Stimulated activated CD8-positive, alpha-beta memory T cell treated with anti-CD3 and anti-CD28 coated beads, Interleukin-7, amount 100 ng/mL, for 1 hour (primary cell): ENCODE measurements at places on chromosomes 6 and 20.

DNA sequence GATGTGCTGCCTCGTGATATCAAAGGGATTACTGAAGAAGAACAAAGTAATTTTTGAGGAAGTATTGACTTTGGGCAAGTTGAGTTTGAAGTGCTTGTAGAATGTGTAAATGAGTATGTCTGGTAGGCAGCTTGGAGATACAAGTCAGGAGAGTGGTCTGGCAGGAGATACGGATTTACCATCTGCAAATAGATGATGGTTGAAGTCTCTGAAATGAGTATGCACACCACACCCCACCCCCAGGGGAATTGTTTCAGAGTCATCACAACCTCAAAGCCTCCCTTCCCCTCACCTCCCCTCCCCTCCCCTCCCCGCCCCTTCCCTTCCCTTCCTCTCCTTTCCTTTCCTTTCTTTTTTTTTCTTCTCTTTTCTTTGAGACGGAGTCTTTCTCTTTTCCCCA lies 16.4 kb upstream of the MCUR1 start:
- no peak for DNase-seq

DNA sequence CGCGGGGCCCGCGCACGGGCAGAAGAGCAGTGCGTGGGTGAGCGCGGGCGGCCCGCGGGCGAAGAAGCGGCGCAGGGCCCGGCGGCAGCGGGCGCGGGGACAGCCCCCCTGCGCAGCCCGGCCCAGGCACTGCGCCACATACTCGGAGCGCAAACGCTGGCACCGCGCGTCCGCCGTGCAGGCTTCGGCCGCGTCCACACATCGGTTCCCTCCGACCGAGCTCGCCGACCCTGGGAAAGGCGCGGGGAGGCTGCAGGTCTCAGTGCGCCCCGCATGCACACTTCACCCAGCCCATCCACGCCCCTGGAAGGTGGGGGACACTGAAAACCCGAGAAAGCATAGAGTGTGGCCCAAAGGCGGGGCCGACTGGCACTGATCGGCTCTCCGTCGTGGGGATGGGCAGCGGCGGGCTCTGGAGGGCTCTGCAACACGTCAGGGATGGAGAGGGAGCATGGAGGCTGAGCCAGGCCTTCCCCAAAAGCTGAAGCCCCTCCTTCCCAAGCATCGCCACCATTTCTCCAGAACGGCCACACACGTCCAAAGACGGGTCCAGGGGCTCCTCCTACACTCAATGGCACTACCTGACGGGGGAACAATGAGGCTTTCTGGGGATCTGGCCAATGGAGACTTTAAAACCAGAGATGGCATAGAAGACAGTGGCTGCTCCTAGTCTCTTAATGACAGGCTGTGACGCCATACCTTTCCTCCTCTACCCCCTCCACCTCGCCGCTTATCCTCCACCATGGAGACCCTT lies 2.0 kb downstream of the GFRA4 start:
- DNase-seq: no peak

DNA sequence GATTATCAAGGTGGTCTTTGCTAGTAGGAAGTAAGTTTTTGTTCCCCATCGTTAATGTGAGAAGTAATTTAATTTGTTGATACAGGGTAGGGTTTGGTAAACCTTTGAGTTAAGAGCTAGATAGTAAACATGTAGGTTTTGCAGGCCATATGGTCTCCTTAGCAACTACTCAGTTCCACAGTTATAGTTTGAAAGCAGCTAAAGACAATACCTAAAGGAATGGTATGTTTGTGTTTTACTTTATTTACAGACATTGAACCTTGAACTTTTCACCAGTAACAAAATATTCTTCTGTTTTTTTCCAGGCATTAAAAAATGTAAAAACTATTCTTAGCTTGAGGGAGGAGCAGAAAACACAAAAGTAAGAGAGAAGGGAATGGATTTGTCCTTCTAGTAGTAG lies 1.7 kb downstream of the CAP2 start:
- DNase-seq: no peak

DNA sequence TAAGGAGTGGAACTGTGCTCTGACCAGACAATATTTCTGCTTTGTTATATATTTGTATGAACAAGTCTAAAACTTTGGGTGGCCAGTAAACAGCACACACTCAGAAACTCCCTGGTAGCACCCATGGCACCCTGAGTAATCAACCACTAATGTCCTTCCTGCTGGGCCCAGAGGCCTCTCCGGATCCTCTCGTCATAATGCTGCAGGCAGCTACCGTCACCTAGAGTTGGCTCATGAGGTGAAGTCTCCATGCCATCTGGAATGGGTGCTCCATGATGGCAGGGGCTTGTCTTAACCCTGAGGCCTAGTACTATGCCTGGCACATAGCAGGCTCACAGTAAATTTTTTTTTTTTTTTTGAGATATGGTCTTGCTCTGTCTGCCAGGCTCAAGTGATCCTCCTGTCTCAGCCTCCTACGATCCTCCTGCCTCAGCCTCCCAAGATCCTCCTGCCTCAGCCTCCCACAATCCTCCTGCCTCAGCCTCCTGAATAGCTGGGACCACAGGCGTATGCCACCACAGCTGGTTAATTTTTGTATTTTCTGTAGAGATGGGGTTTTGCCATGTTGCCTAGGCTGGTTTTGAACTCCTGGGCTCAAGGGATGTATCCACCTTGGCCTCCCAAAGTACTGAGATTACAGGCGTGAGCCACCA lies 3.0 kb upstream of the SDCBP2 start:
- DNase-seq: no peak

DNA sequence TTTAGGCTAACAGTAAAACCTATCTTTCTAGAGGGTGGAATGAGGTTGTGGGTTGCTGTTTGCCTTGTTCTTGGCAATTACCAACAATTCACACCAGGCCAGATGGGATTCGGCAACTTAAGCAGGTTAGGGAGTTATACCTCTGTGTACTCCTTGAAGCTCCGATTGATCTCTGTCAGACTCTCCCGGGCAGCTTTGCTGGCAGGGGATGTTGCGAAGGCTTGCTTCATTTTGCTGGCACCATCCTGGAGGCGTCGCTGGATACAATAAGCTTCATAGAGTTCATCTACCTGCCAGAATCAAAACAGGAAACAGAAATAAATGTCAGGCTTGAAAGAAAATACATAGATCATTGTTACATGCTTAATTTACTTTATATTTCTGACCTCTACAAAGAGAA lies 66.4 kb upstream of the ARMH2 start:
- DNase-seq: no peak

GRCh38 chr20:61748376-61748775 lies 317.3 kb downstream of the TAF4 start:
- no peak for DNase-seq
